ENCODE measurements at places on chromosomes 2 and 18.

DNA sequence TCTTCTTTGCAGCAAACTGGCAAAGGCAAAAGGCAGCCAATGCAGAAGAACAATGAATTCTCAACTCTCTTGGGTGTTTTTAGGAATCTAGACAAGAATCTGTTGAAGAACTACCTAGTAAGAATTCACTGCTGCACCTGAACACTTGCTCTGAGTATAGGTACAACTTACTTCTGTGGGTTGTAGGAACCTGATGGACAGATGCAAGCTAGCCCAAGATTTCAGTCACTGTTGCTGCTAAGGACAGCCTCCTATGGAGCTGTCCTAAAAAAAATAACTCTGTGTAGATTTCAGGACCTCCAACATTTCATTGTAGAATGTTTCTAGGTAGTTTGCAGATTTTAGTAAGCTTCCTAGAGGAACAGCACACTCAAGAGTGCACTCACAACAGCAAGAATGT lies 363.5 kb downstream of the CBLN2 start:
- no peak for DNase-seq

GRCh38 chr2:118806797-118807667 lies 40.4 kb downstream of the EN1 start:
- DNase-seq = no peak

GRCh38 chr2:172326211-172326509 lies 101.2 kb upstream of the ITGA6 start:
- DNase-seq = no peak

GRCh38 chr2:125479143-125479636 lies 1176.8 kb upstream of the GYPC start:
- DNase-seq = no peak

DNA sequence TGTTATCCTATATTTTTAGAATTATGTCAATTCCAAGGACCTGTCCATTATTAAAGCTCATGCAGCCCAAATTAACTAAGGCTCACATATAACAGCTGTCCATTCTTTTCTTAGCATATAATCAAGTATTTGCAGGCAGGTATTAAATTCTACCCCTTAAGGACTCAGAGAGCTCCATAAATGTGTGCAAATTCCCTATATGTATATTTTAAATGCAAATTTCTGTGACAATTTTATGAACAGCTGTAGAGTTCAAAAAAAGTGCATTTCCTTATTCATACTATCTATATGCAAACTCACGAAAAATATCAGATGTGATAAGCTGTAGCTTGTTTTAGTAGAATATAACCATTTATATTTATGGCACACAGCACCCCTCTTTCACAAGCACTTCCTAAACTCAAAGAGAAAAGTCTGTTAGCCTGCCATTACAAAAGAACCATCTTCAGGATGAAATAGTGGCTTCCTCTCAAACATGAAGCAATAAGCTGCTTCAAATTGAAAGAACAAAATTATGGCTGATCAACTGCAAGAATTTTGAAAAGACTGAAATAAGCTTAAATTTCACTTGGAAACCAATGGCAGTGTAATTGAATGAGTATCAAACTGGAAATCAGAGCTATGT lies 155.0 kb upstream of the REG3G start:
- DNase-seq = no peak

DNA sequence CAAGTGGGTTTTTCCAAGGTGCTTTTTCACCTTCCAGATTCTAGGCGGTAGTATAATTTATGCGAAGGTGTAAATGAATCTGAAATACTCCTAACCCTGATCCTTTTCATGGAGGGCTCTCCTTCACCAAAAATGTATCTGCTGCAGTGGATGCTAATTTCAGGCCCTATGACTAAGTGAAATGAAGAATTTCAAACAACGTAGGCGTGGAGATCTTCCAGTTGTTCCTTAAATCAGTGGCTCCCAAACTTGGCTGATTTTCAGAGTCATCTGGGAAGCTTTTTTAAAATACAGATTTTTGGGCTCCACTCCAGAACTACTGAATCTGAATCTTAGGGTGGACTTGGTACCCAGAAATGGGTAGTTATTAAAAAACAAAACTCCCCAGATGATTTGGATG lies 5.5 kb downstream of the GCKR start:
- no peak for DNase-seq

GRCh38 chr2:144362401-144362800 lies 157.5 kb downstream of the ZEB2 start:
- DNase-seq = no peak

GRCh38 chr18:40407909-40408308 lies 1547.1 kb upstream of the PIK3C3 start:
- DNase-seq = no peak

- no peak for DNase-seq
Observed at GRCh38 chr18:33115476-33115875, 325.0 kb downstream of the CCDC178 start.

- DNase-seq = no peak
Observed at GRCh38 chr2:205283736-205284270, 398.5 kb upstream of the NRP2 start.

GRCh38 chr18:58727776-58728500 lies 56.7 kb downstream of the MALT1 start:
- no peak for DNase-seq

DNA sequence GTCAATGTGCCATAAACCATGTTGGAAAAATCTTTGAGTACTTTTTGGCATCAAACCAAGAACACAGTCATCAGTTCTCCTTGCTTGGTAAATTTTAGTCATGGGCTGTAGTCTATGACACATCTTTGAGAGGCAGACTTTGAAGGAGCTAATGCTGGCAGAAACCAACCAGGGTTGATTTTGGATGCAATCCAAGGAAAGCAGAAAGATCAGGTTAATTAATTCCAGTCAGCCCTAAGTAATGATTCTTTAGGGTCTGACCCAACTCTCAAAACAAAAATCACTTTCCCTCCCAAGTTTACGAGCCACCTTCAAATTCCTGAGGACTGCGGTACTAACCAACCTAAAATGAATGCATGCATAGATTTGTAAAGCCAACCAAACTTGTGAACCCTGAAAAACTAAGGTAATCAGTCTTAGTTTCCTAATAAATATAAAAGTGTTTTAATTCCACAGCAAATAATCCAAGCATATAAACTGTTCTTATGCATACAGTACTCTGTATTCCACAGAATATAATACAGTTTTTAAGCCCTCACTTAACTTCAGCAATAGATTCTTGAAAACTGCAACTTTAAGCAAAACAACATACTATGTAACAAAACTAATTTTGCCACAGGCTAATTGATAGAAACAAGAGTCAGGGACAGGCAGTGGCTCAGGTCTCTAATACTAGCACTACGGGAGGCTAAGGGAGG lies 22.0 kb downstream of the AP1S3 start:
- peak; percentile 64 for DNase-seq

- no peak for DNase-seq
Observed at GRCh38 chr2:224333726-224334482, 68.0 kb downstream of the FAM124B start.

DNA sequence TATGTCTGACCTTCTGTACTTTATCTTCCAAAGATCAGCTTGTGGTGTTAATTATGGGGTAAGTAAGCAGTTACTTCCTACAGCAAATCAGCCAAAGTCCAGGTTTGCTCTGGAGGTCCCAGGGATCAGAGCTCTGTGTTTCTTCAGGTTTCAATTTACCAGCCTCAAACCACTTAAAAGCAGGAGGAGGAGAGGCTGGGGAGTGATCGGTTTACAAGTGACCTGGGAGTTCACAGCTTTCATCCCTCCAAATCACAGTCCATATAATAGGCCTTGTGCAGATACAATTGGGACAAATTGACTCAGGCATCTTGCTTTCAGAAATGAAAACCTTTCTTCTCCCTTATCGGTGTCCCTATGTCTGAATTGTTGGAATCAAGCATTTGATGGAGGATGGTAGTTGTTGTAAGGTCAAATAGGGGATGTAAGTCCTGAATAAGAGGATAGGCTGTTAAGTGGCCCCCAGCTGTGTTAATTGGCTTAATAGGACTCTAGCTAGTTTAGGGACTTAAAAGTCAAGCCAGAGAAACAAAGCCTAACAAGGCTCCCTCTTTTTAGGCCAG lies 188.0 kb upstream of the NT5C1B start:
- DNase-seq = no peak

DNA sequence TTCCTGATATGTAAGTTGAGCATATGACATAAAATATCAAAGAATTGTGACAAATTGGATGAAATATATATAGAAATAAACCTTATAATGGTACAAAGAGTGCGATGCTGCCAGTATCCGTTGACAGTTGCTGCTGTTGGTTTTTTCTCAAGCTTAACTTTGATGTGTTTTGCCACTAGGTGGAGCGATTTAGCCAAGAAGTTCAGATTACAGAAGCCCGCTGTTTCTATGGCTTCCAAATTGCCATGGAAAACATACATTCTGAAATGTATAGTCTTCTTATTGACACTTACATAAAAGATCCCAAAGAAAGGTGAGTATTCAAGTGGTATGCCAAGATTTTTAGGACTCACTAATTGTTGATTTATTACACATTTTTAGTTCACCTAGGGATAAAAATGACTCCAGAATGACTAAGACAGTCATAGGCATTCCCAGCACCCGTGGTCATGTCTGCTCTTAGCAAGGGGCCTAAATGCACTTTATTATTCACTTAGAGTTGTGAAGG lies 2.1 kb downstream of the RRM2 start:
- DNase-seq = peak; percentile 56

GRCh38 chr2:37084797-37085196 lies 479 bp downstream of the GPATCH11 start:
- DNase-seq = no peak

DNA sequence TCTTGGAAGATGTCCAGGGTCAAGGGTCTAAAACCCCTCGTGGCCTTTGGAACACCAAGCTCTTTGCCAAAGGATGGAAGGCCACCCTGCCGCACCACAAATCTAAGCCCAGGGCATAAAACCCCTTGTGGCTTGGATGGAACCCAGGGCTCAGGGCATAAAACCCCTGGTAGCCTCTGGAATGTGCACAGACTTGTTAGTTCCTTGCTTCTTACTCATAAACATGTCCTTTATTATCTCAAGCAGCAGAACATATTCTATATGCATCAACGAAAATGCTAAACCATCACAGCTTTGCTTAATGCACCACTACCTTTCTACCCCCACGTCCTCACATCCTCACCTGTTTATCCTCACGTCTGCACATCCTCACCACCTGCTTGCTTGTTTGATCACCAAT lies 998.0 kb downstream of the DSC3 start:
- no peak for DNase-seq

DNA sequence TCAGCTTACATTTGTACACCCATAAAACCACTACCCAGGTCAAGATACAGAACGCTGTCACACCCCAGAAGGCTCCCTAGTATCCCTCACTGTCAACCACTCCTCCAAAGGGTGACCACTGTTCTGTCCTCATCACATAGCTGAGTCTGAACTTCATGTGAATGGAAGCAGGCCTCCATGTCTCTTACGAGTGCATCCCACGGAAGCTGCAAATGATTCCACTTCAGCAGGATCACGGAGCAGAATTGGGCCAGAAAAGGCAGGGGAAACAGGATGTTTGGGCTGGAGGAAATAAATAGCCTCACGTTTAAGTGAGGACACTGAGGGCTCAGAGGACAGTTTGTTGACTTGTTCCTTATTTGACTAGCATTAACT lies 38.4 kb downstream of the LBH start:
- no peak for DNase-seq

GRCh38 chr2:169415233-169415748 lies 53.0 kb upstream of the LRP2 start:
- no peak for DNase-seq

DNA sequence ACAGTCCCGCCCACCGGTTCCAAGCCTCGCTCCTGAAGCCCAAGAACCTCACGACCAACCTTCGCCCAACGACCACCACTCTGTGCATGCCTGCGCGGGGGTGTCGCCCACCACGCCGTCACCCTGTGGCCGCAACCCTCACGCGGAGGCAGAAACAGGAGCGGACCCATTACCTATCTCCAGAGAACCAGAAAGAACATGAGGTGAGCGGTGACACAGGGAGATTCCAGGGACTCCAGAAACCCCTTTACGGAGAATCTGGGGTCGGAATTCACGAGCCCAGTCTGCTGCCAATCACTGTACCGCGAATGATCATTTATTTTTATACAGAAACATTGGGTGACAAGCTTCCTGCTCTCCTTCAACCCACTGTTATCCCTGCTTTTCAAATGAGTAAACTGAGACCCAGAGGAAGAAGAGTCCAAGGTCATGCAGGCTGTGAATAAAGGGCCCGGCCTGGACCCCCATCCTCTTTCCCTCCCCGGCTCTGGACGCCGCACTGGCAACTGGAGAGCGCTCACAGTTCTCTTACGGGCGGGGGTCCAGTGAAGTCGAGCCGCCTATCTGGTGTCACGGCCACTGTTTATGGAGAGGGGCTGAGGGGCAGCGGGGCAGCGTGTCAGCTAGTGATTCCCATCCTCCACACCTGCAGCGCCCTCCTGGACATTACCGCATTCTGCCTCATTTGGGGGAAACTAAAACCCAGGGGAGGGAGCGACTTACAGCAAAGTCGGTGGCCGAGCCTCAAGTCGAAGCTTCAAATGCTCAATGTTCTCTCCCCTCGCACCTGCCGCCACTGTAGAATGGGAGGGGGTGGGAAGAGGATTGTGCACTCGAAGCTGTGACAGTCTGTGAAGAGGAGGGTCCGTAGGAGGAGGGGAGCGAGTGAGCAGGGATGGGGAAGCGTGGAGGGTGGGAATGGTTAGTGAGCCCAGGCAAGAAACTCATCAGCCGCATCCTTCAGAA lies 723 bp upstream of the SLC30A3 start:
- no peak for DNase-seq

- DNase-seq = peak; percentile 9
Observed at GRCh38 chr2:232088771-232089170, 127.3 kb downstream of the DIS3L2 start.

DNA sequence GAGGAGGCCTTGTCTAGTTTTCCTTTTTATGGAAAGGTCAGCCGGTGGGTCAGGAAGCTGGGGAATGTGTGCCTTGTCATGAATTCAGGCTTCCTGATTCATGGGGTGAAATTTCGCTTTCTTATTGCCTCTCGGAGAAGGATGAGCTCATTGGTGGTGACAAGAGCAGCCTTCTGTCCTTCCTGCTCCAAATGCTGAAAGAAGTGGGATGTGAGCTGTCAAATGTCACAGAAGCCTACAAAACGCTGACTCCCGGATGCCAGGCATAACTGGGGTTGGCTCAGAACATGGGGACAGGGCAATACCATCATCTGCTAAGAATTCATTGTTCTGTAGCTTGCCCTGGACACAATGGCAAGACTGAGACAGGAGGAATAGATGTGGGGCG lies 55.8 kb upstream of the FAM136A start:
- no peak for DNase-seq

GRCh38 chr2:174326161-174327020 lies 8.4 kb upstream of the SP9 start:
- no peak for DNase-seq

- DNase-seq = no peak
Observed at GRCh38 chr2:108548208-108549003, 14.1 kb downstream of the LIMS1 start.

All from NCI-H446 treated with DMSO at 0.1 percent for 48 hours (cell line).